ENCODE measurements at places on chromosomes 13 and 19. TPM values are rescaled to one million over a fixed set of nuclear protein-coding genes. Genes with fewer than 3 reads are reported as not detected.

DNA sequence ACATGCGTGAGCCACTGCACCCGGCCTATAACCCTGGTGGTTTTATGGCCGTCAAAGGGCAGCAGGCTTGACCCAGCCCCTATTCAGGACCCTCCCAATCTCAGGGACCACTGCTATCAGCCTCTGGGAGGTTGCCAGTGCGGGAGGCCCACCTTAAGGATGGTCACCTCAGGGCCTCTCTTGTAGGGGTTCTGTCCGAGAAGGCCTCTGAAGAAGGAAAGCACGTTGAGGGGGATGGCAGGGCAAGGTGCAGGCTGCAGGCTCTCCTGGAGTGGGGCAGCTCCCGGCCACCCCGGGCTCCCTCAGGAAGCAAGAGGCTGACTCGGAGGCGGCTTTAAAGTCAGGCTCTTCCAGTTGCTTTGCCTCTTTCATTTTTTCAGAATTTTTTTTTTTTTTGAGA is 6.0 kb upstream of the GRTP1 start:
- no peak for DNase-seq

DNA sequence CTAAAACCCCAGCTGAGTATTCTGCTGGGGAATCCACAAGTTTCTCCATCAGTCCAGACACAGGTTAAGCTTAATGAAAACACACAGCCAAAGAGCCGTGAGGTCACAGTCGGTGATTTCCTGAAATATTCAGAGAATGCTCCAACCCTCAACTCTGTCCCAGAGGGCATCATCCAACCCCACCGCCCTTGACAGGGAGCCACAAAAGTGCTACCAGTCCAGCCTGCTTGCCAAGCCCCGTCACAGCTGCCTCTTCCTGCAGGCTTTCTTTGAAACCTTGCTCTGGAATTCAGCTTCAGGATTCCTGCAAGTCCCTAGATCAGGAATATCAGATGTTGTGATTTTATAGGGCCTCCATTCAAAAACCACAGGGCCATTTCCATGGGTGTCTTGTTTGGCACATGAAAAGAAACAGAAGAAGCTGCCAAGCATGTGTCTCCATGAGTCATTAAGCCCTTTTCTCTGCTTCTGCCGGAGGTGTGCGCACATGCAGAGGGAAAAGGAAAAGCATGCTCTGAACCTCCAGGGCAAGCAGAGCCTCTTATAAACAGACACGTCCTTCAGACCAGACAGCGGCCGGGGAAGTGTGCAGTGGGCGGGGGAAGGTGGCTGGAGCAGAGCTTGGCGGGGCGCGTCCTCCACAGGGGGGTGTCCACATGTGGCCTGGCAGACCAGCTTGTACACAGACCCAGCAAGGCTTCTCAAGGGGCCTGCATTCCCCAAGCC is 164.7 kb downstream of the KATNAL1 start:
- peak; percentile 22 for DNase-seq

GRCh38 chr19:47324502-47324901 is 7.5 kb upstream of the C5AR2 start:
- no peak for DNase-seq

- DNase-seq = no peak
Observed at GRCh38 chr19:2180881-2181632, 17.3 kb downstream of the DOT1L start.

Gene DAZAP1
- 74.9 TPM for total RNA-seq
